ENCODE measurements at places on chromosomes 16 and 17. TPM values are rescaled to one million over a fixed set of nuclear protein-coding genes. Genes with fewer than 3 reads are reported as not detected.
A peak's percentile ranks its signal among the peaks of the same experiment; 100 is the strongest.

DNA sequence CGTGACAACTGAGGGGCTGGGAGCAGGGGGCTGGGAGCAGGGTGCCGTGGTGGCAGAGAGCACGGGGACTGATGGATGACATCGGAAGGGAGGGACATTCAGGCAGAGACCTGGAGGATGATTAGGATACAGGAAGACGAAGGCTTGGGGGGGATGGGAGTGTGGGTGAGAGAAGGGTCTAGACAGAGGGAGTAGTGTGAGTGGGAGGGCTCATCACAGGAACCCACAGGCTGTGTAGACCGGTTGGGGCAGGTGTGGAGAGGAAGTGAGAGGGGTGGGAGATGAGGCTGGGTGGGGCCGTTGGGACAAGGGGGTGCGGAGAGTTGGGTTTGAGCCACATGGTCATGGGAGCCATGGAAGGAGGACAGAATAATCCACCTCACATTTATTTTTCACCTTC is 83.8 kb downstream of the RAP1GAP2 start:
- peaks cover 15% of the 10 kb centered on the region for H3K4me1 ChIP-seq
- no peak overlapping the region for H3K27ac ChIP-seq
- no peaks in the 10 kb centered on the region for H3K36me3 ChIP-seq

The RNF43 gene
- total RNA-seq: 0.15 TPM

The NPIPA8 gene
- total RNA-seq: 0.41 TPM

The CPHXL2 gene
- not detected for total RNA-seq

DNA sequence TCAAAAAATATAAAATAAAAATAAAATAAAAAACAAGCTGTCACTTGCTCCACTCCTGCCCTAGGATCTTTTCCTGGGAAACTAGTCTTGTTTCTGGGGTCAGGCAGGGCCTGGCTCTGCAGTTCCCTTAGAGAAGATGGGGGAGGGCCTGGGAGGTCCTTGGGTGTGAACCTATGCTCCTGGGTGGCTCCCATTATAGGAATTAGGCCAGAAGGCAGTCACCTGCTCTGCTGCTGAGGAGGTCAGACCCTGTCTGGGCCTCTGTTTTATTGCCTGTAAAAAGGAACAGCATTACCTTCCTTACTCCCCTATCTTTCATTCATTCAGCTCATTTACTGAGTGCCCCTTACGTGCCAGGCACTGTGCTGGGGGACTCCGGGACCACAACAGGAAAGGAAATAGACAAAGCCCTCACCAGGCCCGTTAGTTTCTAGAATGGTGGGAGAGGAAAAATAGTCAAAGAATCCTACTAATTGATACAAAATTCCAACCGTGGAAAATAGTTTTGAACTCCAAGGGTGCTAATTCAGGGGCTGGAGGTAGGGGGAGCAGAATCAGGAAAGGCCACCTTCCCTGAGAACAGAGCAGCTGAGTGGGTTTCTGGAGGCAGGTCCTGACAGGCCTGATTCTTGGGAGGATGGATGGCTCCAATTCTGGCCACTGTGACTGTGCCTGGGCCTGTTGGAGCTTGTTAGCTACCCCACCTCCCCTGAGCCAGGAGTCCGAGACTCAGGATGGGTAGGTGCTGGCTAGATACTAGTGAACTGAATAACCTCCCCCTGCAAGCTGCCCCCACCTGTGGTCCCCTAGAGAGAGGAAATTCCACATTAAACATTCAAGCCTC is 1.3 kb upstream of the SLC46A1 start:
- H3K4me3 ChIP-seq: no peak overlapping the region
- no peak for DNase-seq
- peaks cover 21% of the 10 kb centered on the region for H3K4me1 ChIP-seq
- H3K27ac ChIP-seq: no peak overlapping the region

The BIRC5 gene
- 10.9 TPM for total RNA-seq

DNA sequence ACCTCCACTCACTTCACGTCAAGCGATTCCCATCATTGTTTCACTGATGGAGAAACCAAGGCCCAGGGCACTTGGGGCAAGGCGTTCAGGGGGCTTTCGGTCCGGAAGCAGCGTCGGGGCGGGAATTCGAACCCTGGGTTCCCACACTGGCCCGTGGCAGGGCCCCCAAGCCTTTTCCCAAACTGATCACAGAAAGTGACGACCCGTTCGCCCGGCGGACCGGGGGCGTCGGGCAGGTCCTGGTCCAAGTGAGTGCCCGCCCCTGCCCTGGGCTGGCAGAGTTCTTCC is 856 bp upstream of the MON1B start:
- peaks cover 4% of the 10 kb centered on the region for H3K36me3 ChIP-seq
- peak overlapping the region; percentile 92 for H3K4me3 ChIP-seq
- H3K27ac ChIP-seq: peak overlapping the region; percentile 93
- DNase-seq: no peak
- peaks cover 23% of the 10 kb centered on the region for H3K4me1 ChIP-seq
- H3K27me3 ChIP-seq: peaks cover 5% of the 10 kb centered on the region

- no peak for DNase-seq
- H3K27ac ChIP-seq: no peak overlapping the region
These were observed 195.4 kb downstream of the KATNIP start for GRCh38 chr16:27745348-27745747.

DNA sequence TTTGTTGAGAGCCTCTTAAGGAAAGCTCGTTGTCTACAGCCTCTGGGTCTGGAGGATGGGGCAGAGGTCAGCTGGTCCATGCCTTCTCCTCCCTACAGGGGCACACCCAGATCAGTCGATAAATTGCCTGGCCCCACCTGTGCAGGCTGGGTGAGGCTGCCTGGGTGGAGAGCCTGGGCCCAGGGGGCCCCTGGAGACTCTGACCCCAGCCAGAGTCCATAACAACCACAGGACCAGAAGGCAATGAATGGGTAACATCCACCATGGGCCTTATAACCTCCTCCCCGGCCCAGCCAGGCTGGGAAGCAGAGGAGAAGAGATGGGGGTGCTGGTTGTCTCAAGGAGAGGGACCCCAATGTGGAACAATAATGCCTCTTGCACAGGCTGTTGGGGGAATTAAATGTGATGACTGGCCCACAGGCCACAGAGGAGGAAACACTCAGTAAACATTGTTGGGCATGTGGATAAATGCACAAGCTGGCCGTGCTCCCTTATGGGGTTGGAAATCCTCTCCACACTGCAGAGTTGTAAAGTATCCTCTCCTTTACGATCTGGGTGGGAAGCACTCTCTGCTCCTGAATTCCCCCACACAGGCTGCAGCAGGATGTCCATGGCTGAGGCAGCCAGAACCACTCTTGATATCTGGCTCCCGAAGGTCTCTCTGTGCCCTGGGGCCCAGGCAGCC is 56.7 kb upstream of the TOB1 start:
- DNase-seq: no peak
- no peak overlapping the region for H3K27ac ChIP-seq
- H3K36me3 ChIP-seq: no peaks in the 10 kb centered on the region
- H3K4me3 ChIP-seq: no peak overlapping the region

GRCh38 chr17:73203135-73203787 is 10.4 kb downstream of the COG1 start:
- no peak for DNase-seq
- H3K27me3 ChIP-seq: no peaks in the 10 kb centered on the region
- H3K27ac ChIP-seq: no peak overlapping the region
- H3K4me1 ChIP-seq: no peaks in the 10 kb centered on the region

- peaks cover 10% of the 10 kb centered on the region for H3K4me1 ChIP-seq
- no peak overlapping the region for H3K4me3 ChIP-seq
- no peak overlapping the region for H3K27ac ChIP-seq
- peaks cover 5% of the 10 kb centered on the region for H3K27me3 ChIP-seq
These were observed 317.2 kb upstream of the KCNJ16 start for GRCh38 chr17:69757688-69758430.

The RHBDL3 gene
- 0.10 TPM for total RNA-seq

- H3K27me3 ChIP-seq: no peaks in the 10 kb centered on the region
- no peak for DNase-seq
- peaks cover 28% of the 10 kb centered on the region for H3K36me3 ChIP-seq
- no peak overlapping the region for H3K4me3 ChIP-seq
- no peaks in the 10 kb centered on the region for H3K4me1 ChIP-seq
These were observed 34.3 kb downstream of the LIMD2 start for GRCh38 chr17:63665527-63666214.

DNA sequence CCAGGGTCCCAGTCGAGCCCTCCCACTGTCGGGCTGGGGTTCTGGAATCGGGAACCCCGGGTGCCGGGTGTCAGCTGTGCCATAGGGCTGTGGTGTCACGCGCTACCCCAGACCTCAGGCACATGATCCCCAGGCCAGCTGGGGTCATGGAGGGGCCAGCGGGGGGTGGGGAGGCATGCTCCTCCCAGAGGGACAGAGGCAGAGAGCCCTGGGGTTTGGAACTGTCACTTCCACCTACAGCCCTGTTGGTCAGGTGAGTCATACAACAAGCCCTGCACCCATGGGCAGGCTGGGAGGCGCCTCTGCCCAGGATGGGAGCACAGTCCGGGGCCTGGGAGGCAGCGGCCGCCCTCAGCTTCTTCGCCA is 63.0 kb downstream of the BAIAP2 start:
- peaks cover 1% of the 10 kb centered on the region for H3K36me3 ChIP-seq
- no peak overlapping the region for H3K27ac ChIP-seq
- no peak overlapping the region for H3K4me3 ChIP-seq
- no peak for DNase-seq
- H3K27me3 ChIP-seq: no peaks in the 10 kb centered on the region
- peaks cover 43% of the 10 kb centered on the region for H3K4me1 ChIP-seq

DNA sequence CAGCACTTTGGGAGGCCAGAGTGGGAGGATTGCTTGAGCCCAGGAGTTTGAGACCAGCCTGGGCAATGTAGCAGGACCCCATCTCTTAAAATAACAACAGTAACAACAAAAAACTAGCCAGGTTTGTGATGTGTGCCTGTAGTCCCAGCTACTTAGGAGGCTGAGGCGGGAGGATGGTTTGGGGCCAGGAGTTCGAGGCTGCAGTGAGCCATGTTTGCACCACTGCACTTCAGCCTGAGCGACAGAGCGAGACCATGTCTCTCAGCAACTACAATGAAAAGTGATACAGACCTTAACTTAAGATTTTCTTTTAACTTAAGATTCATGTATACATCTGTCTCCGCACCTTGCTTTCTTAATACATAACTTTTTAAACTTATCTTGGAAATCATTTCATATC is 17.2 kb downstream of the NKD1 start:
- H3K36me3 ChIP-seq: peaks cover 9% of the 10 kb centered on the region
- no peak overlapping the region for H3K27ac ChIP-seq
- no peaks in the 10 kb centered on the region for H3K4me1 ChIP-seq
- H3K4me3 ChIP-seq: no peak overlapping the region
- no peak for DNase-seq
- H3K27me3 ChIP-seq: peaks cover 5% of the 10 kb centered on the region

- peak overlapping the region; percentile 23 for H3K27ac ChIP-seq
- H3K4me3 ChIP-seq: no peak overlapping the region
- H3K27me3 ChIP-seq: no peaks in the 10 kb centered on the region
These were observed 8.1 kb downstream of the ANKRD11 start for GRCh38 chr16:89482150-89482816.

The PDILT gene
- not detected for total RNA-seq

DNA sequence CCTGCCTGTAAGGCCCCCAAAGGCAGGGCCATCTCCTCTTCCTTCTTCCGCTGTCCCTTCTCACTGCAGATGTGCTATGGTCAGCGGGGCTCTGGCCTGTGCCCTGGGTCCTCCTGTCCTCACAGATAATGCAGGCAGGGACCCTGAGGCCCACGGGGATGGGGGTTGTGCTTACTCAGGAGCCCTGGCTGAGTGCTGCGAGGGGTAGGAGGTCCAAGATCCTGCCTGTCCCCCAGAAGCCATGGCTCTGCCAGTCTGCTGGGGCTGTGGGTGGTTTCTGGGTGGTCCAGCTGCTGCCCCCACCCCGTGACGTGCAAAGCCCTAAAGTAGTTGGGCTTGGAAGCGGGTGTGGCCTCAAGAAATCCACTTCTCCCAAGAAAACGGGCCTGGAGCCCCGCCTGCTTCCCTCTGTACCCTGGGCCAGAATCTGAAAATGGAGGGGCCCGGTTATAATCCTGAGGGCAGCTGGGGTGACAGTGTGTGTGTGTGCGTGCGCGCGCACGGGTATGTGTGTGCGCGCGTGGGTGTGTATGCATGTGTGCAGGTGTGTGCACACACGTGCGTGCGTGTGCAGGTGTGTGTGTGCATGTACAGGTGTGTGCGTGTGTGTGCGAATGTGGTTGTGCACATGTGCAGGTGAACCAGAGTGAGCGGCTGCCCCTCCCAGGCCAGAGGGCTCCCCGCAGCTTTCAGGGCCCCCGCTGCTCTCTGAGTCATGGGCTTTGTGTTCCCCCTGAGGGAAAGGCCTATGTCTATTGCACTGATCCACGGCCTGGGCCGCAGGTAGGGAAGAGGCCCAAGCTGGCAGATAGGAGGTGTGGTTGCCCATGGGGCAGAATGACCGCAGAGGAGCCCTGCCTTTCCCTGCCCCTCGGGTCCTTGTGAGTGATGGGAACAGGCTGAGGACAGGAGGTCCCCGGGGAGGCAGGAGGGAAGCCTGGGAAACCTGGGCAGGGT is 13.8 kb downstream of the SPNS2 start:
- no peak overlapping the region for H3K27ac ChIP-seq
- H3K27me3 ChIP-seq: peaks cover 7% of the 10 kb centered on the region
- no peaks in the 10 kb centered on the region for H3K4me1 ChIP-seq

- H3K27ac ChIP-seq: peak overlapping the region; percentile 99
- H3K27me3 ChIP-seq: no peaks in the 10 kb centered on the region
- peak overlapping the region; percentile 70 for H3K4me3 ChIP-seq
These were observed 11.0 kb downstream of the HEXIM2 start for GRCh38 chr17:45172541-45173286.

GRCh38 chr16:2532494-2533141 is 1.4 kb upstream of the CEMP1 start:
- H3K36me3 ChIP-seq: no peaks in the 10 kb centered on the region
- peak overlapping the region; percentile 97 for H3K27ac ChIP-seq
- peak overlapping the region; percentile 91 for H3K4me3 ChIP-seq
- DNase-seq: no peak
- H3K4me1 ChIP-seq: peaks cover 28% of the 10 kb centered on the region
- H3K27me3 ChIP-seq: no peaks in the 10 kb centered on the region

DNA sequence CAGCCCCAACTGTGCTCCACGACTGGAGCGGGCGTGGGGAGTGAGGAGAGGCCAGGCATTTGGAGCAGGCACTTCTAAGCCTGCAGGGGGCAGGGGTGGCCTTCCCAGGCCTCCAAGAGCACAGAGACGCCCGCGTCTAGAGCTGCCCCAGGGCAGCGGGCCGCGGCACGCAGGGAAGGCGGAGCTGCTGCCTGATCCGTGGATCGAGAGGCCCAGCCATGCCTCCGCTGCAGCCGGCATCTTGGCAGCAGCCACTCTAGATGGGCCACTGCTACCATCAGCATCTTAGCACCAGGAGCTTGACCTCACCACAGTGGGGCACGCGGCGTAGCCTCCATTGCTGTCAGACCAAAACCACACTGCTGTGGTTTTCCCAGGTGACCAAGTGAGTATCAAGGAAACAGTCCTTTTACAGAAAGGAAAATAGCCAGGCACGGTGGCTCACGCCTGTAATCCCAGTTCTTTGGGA is 20.4 kb upstream of the WDR45B start:
- peaks cover 9% of the 10 kb centered on the region for H3K4me1 ChIP-seq
- DNase-seq: peak; percentile 47
- H3K36me3 ChIP-seq: peaks cover 4% of the 10 kb centered on the region

The IKZF3 gene
- total RNA-seq: not detected

DNA sequence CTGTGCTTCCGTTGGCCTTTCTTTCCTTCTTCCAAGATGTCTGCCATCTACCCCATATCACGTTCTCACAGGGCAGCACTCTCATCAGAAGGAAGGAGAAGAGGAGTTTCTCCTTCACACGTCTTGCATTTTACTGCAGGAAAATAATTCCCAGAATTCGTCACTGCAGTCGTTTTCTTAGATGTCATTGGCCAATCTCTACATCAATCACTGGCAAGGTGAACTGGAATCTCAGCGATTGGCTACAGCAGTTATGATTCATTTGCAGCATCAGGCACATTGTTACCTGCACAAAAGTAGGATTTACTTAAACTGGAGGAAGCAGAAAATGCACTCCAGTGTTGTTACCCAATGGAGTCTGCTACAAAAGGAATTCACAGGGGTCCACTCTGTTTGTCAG is 277.2 kb upstream of the RBFOX1 start:
- no peaks in the 10 kb centered on the region for H3K27me3 ChIP-seq
- no peaks in the 10 kb centered on the region for H3K36me3 ChIP-seq
- no peak overlapping the region for H3K27ac ChIP-seq
- DNase-seq: no peak
- no peak overlapping the region for H3K4me3 ChIP-seq

Data from chondrocyte (in vitro differentiated cells).